Endothelial cell of umbilical vein (primary cell): ENCODE measurements at places on chromosomes 5 and 9. TPM values are rescaled to one million over a fixed set of nuclear protein-coding genes. Genes with fewer than 3 reads are reported as not detected.

CDC20B gene
- 0.14 and 0.22 TPM in 2 replicates for total RNA-seq

SEMA5A gene
- total RNA-seq: 0.04 TPM in 1 of 2 replicates, not detected in the other

PTGDS gene
- total RNA-seq: not detected in 2 replicates

FOXD4L5 gene
- total RNA-seq: 0.42 TPM in 1 of 2 replicates, not detected in the other

SPINK6 gene
- not detected in 2 replicates for total RNA-seq

ARSI gene
- total RNA-seq: 0.20 TPM in 1 of 2 replicates, not detected in the other

SLC46A2 gene
- not detected in 2 replicates for total RNA-seq

BARX1 gene
- not detected in 2 replicates for total RNA-seq

PKD2L2 gene
- not detected in 2 replicates for total RNA-seq

CRHBP gene
- total RNA-seq: 0.51 TPM in 1 of 2 replicates, not detected in the other

MSH3 gene
- 10.5 and 13.0 TPM in 2 replicates for total RNA-seq

MYOZ3 gene
- total RNA-seq: 1.1 and 1.2 TPM in 2 replicates

BRD8 gene
- 69.7 and 73.7 TPM in 2 replicates for total RNA-seq

SLCO6A1 gene
- not detected in 2 replicates for total RNA-seq

PALM2AKAP2 gene
- total RNA-seq: not detected in 2 replicates

PCDHGB7 gene
- total RNA-seq: 12.6 and 13.0 TPM in 2 replicates

TPPP gene
- total RNA-seq: 0.07 and 0.09 TPM in 2 replicates

PCDH12 gene
- total RNA-seq: 18.5 and 20.4 TPM in 2 replicates

CTXN3 gene
- not detected in 2 replicates for total RNA-seq

TPRN gene
- 12.1 and 12.4 TPM in 2 replicates for total RNA-seq

ADGRD2 gene
- not detected in 2 replicates for total RNA-seq

TAF11L3 gene
- not detected in 2 replicates for total RNA-seq

ACOT12 gene
- not detected in 2 replicates for total RNA-seq

TLR4 gene
- total RNA-seq: 38.6 and 41.7 TPM in 2 replicates

HAVCR1 gene
- not detected in 2 replicates for total RNA-seq

FOXI1 gene
- total RNA-seq: not detected in 2 replicates

FYB1 gene
- total RNA-seq: 0.44 TPM in 1 of 2 replicates, not detected in the other

SLC45A2 gene
- total RNA-seq: not detected in 2 replicates

NME5 gene
- total RNA-seq: 1.4 and 1.5 TPM in 2 replicates

ACER2 gene
- 7.3 and 7.7 TPM in 2 replicates for total RNA-seq

SLC36A2 gene
- total RNA-seq: not detected in 2 replicates

HTR1A gene
- total RNA-seq: not detected in 2 replicates

TICAM2 gene
- total RNA-seq: 3.2 and 3.5 TPM in 2 replicates

PDE8B gene
- total RNA-seq: not detected in 2 replicates

PRDM12 gene
- not detected in 2 replicates for total RNA-seq

ARHGEF39 gene
- 4.6 and 6.5 TPM in 2 replicates for total RNA-seq

KIF27 gene
- 3.2 and 3.5 TPM in 2 replicates for total RNA-seq

PRR16 gene
- 0.91 and 2.3 TPM in 2 replicates for total RNA-seq

CKMT2 gene
- not detected in 2 replicates for total RNA-seq

CXCL14 gene
- not detected in 2 replicates for total RNA-seq

PTPRD gene
- total RNA-seq: 5.5 and 23.2 TPM in 2 replicates

ZNF883 gene
- not detected in 2 replicates for total RNA-seq

ZBTB6 gene
- total RNA-seq: 5.5 and 6.5 TPM in 2 replicates

C9 gene
- total RNA-seq: 0.44 TPM in 1 of 2 replicates, not detected in the other

GOLM1 gene
- 94.9 and 108 TPM in 2 replicates for total RNA-seq

ITGA1 gene
- 1.9 and 3.3 TPM in 2 replicates for total RNA-seq

SHLD3 gene
- total RNA-seq: 3.6 TPM in 2 replicates

SLC6A3 gene
- total RNA-seq: not detected in 2 replicates

VLDLR gene
- 2.5 and 3.2 TPM in 2 replicates for total RNA-seq

LTC4S gene
- 0.88 and 0.95 TPM in 2 replicates for total RNA-seq
